ENCODE measurements at places on chromosomes 16 and 17.
A peak's percentile ranks its signal among the peaks of the same experiment; 100 is the strongest.

DNA sequence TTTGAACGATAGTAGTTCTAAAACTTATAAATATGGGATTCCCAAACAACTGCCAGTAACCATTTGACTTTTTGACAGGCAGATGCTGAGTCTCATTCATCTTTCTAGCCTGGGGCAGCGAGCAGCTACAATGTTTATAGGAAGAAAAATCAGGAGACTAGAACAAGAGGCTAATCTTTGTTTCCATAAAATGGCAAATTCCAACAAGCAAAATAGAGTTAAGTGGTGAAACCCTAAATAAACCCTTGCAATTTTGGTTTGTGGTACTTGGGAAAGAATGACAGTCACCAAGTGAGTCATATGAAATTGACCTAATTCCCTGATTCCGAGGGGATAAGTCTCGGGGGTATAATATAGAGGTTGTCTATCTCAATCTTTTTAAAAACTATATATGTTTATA, 27.3 kb upstream of the HS3ST2 start:
- no peak for DNase-seq

- DNase-seq = no peak
Measured at GRCh38 chr16:72609933-72610332, 438.0 kb upstream of the PMFBP1 start.

- peak; percentile 49 for DNase-seq
Measured at GRCh38 chr17:81959362-81960129, 1.4 kb downstream of the NOTUM start.

GRCh38 chr17:66281661-66282369, 20.6 kb upstream of the PRKCA start:
- DNase-seq = no peak

DNA sequence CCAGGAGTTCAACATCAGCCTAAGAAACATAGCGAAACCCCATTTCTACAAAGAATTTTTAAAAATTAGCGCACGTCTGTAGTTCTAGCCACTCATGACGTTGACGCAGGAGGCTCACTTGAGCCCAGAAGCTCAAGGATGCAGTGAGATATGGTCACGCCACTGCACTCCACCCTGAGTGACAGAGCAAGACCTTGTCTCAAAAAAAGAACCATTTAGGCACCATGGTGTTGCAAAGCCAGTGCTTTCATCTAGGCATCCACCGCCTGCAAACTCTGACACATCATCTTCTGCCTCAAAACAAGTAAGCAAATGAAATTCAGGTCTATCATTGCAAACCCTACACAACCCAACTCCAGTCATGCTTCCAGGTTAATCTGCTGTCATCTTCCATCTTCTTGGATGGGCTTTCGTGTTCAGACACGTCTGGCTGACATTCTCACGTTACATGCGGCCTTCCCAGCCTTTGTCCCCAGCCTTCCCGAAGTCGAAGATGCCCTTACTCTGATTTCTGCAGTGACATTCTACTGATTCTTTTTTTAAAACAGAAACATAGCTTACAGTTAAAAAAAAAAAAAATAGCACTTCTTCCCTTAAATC, 8.9 kb downstream of the ANKRD11 start:
- DNase-seq = no peak

GRCh38 chr17:39095309-39095686, 56.1 kb downstream of the PLXDC1 start:
- no peak for DNase-seq

Measured in mesenchymal stem cell (in vitro differentiated cells and primary cell).